Placental epithelial cell (primary cell): ENCODE measurements at places on chromosomes 5 and 9. TPM values are rescaled to one million over a fixed set of nuclear protein-coding genes. Genes with fewer than 3 reads are reported as not detected.

The C9orf50 gene
- total RNA-seq = 0.39 TPM in 1 of 2 replicates, not detected in the other

The NR5A1 gene
- not detected in 2 replicates for total RNA-seq

The IFNE gene
- total RNA-seq = 0.11 and 0.79 TPM in 2 replicates

The NR6A1 gene
- total RNA-seq = 0.54 and 1.6 TPM in 2 replicates

The SLCO6A1 gene
- total RNA-seq = not detected in 2 replicates

The TLX3 gene
- total RNA-seq = 0.22 TPM in 1 of 2 replicates, not detected in the other

The CCDC187 gene
- total RNA-seq = not detected in 2 replicates

The ENTPD2 gene
- total RNA-seq = 0.11 TPM in 1 of 2 replicates, not detected in the other

The RGS7BP gene
- not detected in 2 replicates for total RNA-seq

The CCL28 gene
- 2.0 and 2.2 TPM in 2 replicates for total RNA-seq

The NFIB gene
- 5.2 and 11.4 TPM in 2 replicates for total RNA-seq

The MORN5 gene
- total RNA-seq = not detected in 2 replicates

The USP20 gene
- 10.6 and 14.9 TPM in 2 replicates for total RNA-seq

The RFESD gene
- total RNA-seq = 2.5 and 3.9 TPM in 2 replicates

The ANKRD33B gene
- total RNA-seq = 0.39 and 3.0 TPM in 2 replicates
